Vagina (tissue), 2 donors: ENCODE measurements at places on chromosomes 7 and 10. TPM values are rescaled to one million over a fixed set of nuclear protein-coding genes. Genes with fewer than 3 reads are reported as not detected.

The VPS26A gene
- 33.6 TPM for total RNA-seq

The GHITM gene
- total RNA-seq = 87.9 TPM

The COL26A1 gene
- total RNA-seq = not detected

The PPP3CB gene
- 46.2 TPM for total RNA-seq

The GRID1 gene
- total RNA-seq = 7.1 TPM

DNA sequence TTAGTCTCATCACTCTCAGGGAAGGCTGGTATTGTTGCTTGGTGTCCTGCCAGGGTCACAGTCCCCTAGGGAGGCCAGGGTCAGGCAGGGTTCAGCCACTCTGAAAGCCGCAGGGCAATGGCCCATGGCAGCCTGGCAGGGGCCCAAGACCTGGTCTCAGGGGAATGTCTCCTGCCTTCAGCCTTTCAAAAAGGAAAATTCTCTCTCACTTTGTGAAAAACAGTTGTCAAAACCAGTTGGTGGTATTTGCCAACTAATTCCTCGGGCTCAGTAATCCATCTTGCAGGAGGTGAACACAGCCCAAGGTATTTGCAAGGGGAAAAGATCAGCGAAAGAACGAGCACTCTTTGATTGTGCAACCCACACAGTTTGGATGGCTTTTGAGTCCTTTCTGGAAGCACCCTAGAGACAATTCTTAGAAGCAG lies 101.5 kb downstream of the JCAD start:
- H3K36me3 ChIP-seq = no peaks in the 10 kb centered on the region
- H3K4me1 ChIP-seq = no peaks in the 10 kb centered on the region
- H3K27ac ChIP-seq = no peak overlapping the region
- no peak overlapping the region for H3K4me3 ChIP-seq

- H3K27me3 ChIP-seq = peaks cover 46% of the 10 kb centered on the region
- H3K4me1 ChIP-seq = peaks cover 28% of the 10 kb centered on the region
- no peaks in the 10 kb centered on the region for H3K36me3 ChIP-seq
- H3K4me3 ChIP-seq = no peak overlapping the region
- H3K27ac ChIP-seq = no peak overlapping the region
Measured at GRCh38 chr7:1246871-1247526, 14.3 kb downstream of the UNCX start.

- H3K27me3 ChIP-seq = no peaks in the 10 kb centered on the region
- no peak for DNase-seq
- H3K27ac ChIP-seq = no peak overlapping the region
Measured at GRCh38 chr10:61554925-61555324, 101.7 kb upstream of the TMEM26 start.

DNA sequence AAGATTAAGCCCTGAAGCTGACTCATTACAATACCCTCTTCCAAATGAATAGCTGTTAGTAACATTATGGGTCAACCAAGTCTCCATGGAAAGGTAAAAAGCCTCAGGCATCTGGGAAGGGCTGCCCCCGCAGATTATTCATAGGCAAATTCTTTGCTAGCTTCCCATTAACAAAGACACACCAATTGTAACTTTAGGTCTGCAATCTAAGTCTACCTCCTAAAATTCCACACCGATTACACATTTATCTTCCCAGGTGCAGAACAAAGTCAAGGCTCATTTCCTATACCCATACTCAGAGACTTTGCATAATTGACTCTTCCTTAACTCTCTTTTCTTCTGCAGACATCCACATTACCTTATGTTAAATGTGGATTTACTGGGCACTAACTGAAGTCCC lies 826.3 kb upstream of the MBL2 start:
- no peak overlapping the region for H3K4me3 ChIP-seq
- no peaks in the 10 kb centered on the region for H3K36me3 ChIP-seq
- no peaks in the 10 kb centered on the region for H3K4me1 ChIP-seq
- H3K27me3 ChIP-seq = no peaks in the 10 kb centered on the region
- no peak overlapping the region for H3K27ac ChIP-seq
- DNase-seq = no peak

DNA sequence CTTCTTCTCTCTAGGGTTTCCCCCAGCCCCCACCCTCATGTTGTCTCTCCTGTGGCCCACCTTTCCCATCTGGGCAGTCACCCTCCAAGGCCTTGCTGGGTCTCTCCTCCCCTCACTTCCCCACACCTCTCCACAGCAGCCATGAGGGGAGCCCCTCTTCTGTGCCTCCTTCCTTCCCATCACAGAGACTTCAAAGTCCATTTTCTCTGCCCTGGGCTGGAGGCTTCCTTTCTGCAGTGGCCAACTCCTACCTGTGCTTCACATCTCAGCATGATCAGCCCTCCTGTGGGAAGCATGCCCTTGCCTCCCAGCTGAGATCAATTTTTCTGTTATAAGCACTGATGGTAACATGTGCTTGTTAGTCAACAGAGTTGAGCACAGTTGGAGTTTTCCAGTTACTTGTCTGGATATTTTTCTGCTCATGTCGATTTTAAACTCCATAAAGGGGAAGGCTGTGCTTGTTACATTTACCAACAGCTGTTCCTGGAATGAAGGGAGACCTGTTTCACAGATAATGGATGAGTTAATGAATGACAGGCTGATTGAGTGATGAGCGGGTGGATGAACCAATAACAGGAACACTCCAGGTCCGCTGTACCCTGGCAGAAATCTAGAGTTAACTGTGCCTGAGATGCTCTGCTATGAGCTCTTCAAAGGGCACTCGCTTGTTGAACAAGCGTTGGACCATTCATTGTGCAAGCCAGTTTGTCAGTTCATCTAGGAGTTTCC lies 71.4 kb upstream of the PRSS58 start:
- no peaks in the 10 kb centered on the region for H3K27me3 ChIP-seq
- H3K4me1 ChIP-seq = no peaks in the 10 kb centered on the region
- no peak overlapping the region for H3K4me3 ChIP-seq
- H3K27ac ChIP-seq = no peak overlapping the region

DNA sequence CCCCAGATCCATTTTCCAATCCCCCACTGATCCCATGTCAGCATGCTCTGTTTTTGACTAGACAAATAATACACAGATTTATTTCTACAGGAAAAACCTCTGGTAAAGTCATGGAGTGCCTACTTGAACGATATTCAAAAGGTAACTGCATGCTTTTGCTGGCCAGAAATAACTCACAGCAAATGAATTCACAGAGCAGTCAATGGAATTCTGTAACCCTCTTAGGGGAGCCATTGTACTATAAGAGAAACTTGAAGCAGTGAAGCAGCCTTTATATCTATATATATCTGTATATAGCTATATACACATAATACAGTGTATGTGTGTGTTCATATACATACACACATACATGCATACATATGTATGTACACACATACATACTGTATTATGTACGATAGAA lies 29.0 kb upstream of the MEOX2 start:
- no peaks in the 10 kb centered on the region for H3K36me3 ChIP-seq
- no peaks in the 10 kb centered on the region for H3K4me1 ChIP-seq
- H3K4me3 ChIP-seq = no peak overlapping the region
- no peak overlapping the region for H3K27ac ChIP-seq
- no peaks in the 10 kb centered on the region for H3K27me3 ChIP-seq

DNA sequence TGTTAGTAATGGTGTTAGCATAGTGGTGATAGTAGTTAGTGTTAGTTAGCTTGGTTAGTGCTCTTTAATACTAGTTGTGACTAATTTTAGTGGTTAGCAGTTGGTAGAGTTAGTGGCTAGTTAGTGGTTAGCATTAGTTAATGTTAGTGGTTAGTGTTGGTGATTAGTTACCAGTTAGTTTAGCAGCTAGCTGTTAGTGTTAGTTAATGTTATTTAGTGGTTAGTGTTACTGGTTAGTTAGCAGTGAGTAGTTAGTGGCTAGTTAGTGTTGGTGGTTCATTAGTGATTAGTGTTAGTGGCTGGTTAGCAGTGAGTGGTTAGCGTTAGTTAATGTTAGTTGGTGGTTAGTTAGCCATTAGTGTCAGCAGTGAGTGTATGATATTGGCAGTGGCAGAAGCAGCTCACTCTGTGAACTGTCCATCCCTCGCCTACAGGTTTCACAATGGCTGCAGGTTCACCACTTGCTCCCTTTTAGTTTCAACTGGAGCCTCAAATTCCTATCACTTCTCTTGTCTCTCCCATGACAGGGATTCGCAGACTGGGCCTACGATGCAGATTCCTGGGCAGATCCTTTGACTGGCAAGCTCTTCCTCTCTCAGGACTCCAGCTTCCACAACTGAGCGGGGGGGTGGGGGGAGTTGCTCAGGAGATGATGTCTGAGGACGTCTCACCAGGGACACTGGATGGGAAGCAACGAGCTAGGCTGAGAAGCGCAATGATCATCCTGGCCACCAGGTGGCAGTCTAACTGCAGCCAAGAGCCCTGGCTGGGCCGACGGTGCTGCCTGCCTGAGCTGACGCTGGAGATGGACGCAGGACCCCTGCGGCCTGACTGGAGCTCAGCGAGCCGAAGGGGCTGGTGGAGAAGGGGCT lies 19.5 kb downstream of the GHRHR start:
- H3K4me1 ChIP-seq = peaks cover 7% of the 10 kb centered on the region
- DNase-seq = no peak
- H3K4me3 ChIP-seq = no peak overlapping the region
- H3K27ac ChIP-seq = no peak overlapping the region
- no peaks in the 10 kb centered on the region for H3K27me3 ChIP-seq
- no peaks in the 10 kb centered on the region for H3K36me3 ChIP-seq

GRCh38 chr7:70647801-70648498 lies 484.0 kb upstream of the GALNT17 start:
- no peak for DNase-seq
- H3K4me3 ChIP-seq = no peak overlapping the region
- H3K27ac ChIP-seq = no peak overlapping the region
- H3K4me1 ChIP-seq = no peaks in the 10 kb centered on the region
- H3K36me3 ChIP-seq = no peaks in the 10 kb centered on the region

DNA sequence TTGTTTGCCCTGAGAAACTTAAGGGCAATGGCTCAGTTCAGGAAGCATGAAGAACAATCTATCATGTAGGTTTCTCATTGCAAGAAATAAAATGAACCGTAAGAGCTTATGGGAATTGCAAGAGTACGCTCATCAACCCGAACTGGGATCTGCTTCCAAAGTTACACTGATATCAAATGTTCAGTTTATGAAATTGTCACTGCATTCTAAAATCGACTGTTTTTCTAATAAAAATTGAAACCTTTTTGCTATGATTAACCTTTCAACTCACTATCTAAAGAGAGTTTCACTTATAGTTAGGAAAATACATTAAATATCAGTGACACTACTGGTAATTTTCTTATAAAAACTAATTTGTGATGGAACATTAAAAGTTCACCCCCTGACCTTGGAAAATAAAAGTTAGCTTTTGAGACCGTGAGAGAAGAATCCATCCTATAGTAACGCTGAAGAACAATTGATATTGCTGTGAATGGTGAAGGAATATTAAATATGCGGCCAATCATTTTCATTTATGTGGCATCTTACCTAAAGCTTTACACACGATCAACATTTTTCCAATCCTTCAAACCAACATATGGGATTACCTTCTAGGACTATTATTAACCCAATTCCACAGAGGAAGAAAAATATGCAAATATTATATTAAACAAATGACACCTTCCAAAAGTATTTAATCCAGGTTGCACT lies 2.2 kb downstream of the MEOX2 start:
- H3K27ac ChIP-seq = peak overlapping the region; percentile 85
- peaks cover 22% of the 10 kb centered on the region for H3K4me1 ChIP-seq
- peak overlapping the region; percentile 52 for H3K4me3 ChIP-seq
- no peaks in the 10 kb centered on the region for H3K36me3 ChIP-seq
- no peak for DNase-seq

DNA sequence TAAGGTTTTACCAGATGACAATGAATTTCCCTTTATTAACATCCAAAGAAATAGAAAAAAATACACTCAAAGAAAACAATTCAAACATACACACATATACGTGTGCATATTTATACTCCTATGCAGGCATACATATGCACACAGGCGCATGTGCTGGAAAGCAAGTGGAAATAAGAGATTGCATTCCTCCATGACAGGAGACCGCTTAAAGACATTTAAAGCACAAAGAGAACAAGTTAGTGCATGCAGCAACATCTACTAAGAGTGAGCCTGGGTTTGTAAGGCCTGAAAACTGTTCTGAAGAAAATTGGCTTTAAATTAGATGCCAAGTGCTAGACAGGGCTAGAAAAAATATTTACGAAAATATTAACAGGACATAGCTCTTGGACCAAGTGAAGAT lies 40.1 kb upstream of the PPP1R17 start:
- H3K27ac ChIP-seq = no peak overlapping the region
- H3K36me3 ChIP-seq = no peaks in the 10 kb centered on the region
- DNase-seq = no peak

GRCh38 chr7:55024776-55025175 lies 6.0 kb downstream of the EGFR start:
- peak overlapping the region; percentile 78 for H3K27ac ChIP-seq
- H3K4me3 ChIP-seq = no peak overlapping the region
- peaks cover 77% of the 10 kb centered on the region for H3K4me1 ChIP-seq
- H3K27me3 ChIP-seq = no peaks in the 10 kb centered on the region
- DNase-seq = no peak

DNA sequence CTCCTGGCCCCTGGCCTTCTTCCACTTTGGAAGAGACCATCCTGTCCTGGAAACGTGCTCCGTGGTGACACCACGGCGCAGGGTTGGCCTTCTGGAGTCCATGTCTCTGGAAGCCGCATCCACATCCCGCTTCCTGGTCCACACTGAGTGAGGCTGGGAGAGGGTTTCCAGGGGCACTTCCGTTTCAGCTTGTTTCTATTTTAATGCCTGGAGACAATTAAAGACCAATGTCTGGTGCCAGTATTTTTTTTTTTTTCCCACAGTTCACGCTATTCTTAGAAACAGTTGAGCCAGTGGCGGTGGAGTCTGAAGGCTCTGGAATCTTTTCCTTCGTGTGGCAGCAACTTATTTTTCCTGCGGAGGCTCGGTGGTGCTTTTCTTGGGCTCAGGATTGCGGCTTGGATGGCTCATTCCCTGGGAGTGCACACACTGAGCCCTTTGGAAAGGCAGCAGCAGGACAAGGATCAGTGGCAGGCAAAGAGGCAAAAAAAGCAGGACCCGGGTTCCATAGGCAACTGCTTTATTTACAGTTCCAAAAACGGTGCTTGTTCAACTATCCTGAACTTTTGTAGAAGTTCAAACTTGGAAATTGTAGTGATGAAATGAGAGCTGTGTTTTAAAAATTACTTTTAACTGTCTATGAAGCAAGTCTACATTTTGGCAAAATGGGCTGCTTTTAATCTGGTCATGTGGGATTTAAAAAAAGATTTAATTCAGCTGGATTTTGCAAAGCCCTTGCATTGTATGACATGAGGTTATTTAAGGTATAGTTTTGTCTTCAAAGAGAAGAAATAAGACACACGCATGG lies 202.8 kb downstream of the BAMBI start:
- H3K4me3 ChIP-seq = no peak overlapping the region
- H3K27me3 ChIP-seq = no peaks in the 10 kb centered on the region
- no peaks in the 10 kb centered on the region for H3K4me1 ChIP-seq
- H3K36me3 ChIP-seq = no peaks in the 10 kb centered on the region
- no peak overlapping the region for H3K27ac ChIP-seq

DNA sequence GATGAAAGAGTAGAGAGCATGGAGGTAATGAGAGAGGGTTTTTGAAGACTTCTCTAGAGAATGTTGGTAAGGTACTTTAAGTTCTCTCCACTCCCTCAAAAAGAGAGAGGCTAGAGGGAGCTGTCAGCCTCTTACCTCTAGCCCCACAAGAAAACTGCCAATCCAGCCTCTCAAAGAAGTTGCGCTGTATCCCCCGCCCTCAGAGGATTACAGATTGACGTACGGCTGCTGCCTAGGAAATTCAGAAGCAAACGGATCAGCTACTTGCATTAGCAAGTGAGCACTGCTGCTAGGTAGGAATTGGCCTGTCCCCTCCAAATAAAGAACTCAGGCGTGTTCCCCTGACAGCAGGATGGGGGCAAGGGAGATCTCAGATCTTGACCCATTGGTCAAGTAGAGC lies 34.2 kb downstream of the TYW1B start:
- DNase-seq = no peak
- H3K4me3 ChIP-seq = no peak overlapping the region
- no peaks in the 10 kb centered on the region for H3K36me3 ChIP-seq
- H3K27ac ChIP-seq = no peak overlapping the region
